ENCODE measurements at places on chromosomes 1 and 21.

- DNase-seq, result no peak
These were observed 146.9 kb upstream of the C1orf174 start for GRCh38 chr1:4046836-4047461.

DNA sequence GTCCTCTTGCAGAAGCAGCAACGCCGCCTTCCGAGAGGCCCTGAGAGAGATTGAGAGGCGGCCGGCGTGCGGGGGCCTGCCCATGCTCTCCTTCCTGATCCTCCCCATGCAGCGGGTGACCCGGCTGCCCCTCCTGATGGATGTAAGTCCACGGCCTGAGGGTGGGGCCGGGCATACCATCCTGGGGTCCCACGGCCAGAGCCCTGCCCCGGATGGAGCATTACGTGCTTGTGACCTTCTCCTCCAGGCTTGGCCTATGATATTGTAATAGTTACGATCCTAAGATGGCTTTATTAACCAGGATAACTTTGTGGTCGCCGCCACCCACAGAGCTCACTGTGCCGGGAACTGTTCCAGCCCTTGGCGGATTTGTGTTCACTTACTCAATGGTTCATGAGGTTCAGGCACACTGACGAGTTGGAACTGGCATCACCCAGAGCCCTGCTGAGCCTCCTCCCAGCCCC, 18.9 kb downstream of the ARHGEF16 start:
- no peak for DNase-seq

GRCh38 chr1:47180603-47181094, 9.2 kb downstream of the PDZK1IP1 start:
- no peak for DNase-seq

GRCh38 chr1:172380441-172381244, 39.8 kb upstream of the C1orf105 start:
- DNase-seq, result no peak
